ENCODE measurements at places on chromosomes 6 and 20. TPM values are rescaled to one million over a fixed set of nuclear protein-coding genes. Genes with fewer than 3 reads are reported as not detected.

MED23 gene
- 41.1 TPM for total RNA-seq

GRCh38 chr6:3956054-3956453, 106.9 kb downstream of the FAM50B start:
- no peak for DNase-seq

DNA sequence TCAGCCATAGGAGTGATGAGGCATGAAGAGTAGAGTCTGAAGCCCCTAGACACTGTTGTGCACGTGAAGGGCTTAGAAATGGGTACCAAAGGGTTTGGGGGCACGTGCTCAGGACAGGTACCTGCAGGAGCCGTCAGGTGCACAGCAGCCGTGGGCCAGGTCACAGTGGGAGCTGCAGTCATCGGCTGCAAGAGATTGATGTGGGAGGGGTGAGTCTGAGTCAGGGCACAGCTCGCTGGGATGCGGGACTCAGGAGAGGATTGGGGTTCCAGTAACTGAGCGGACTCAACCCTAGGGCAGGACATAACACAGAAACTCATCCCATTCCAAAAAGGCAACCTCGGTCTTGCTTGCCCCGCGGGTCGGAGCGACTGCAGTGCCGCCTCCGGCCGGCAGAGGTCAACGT, 1.1 kb downstream of the DLK2 start:
- no peak for DNase-seq

- DNase-seq, result no peak
Observed at GRCh38 chr6:75301088-75301487, 16.5 kb upstream of the TMEM30A start.
